ENCODE measurements at places on chromosomes 5 and 9.

DNA sequence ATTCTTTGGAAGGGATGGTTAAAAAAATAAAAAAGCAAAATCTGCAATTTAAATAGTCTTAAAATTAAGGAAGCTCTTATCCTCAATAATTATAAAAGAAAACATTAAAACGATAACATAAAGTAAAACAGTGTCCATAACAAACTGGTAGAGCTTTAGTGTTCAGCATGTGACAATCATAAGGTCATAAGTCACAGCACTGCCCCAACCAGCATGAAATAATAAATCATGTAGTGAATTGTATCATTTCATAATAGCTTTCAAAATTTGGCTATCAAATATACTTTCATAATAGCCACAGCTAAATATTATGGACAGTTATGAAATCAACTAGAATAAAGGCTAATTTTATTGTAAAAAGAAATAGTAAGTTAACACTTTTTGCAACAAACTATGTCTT is 10.0 kb downstream of the NR3C1 start:
- no peak for DNase-seq

DNA sequence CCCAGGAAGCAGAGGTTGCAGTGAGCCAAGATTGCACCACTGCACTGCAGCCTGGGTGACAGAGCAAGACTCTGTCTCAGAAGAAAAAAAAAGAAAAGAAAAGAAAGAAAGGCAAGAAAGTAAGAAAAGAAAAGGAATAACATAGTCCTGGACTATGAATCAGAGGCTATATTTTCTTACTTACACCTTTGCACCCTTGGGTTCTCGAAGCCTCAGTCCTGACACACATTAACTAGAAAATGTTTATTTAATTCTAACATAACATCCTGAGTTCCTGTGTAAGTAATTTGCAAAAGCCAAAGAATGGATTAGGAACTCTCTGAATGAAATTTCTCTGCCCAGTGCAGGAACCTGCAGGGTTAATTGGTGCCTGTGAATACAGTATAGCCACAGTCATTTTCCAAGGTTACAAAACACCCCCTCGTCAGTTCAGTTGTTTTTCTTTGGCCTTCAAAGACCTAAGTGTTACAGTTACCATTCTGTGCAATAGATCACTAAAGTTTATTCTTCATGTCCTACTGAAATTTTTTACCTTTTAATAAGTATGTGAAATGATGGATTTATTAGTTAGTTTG is 147.6 kb downstream of the SV2C start:
- no peak for DNase-seq

DNA sequence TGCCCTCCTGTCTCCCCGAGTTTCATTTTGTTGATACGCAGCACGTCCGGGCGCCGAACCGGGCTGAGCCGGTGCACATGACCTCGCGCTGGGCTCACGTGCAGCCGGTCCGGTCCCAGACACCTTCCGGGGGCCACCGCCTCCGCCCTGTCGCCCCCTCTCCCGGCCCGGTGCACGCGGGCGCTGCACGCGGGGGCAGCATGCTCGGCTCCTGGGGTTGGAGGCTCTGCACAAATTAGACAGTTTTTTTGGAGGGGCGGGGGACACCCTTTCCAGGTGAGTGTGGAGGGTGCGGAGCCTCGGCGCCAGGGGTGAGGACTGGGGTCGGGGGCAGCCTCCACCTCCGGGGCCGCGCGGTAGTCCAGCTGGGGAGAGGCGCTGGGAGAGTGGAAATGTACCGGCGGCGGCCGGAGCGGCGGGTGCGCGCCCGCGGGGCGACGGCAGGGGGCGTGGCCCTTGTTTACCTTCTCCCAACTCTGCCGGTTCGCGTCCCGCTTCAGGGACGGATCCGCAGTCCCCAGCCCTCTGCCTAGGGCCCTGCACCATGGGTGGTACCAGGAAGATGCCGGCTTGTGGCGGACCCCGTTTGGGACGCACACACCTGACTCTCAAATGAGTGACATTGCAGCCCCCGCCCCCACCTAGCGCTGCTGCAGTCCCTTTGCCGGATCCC is 1.1 kb downstream of the JADE2 start:
- DNase-seq: peak; percentile 59

DNA sequence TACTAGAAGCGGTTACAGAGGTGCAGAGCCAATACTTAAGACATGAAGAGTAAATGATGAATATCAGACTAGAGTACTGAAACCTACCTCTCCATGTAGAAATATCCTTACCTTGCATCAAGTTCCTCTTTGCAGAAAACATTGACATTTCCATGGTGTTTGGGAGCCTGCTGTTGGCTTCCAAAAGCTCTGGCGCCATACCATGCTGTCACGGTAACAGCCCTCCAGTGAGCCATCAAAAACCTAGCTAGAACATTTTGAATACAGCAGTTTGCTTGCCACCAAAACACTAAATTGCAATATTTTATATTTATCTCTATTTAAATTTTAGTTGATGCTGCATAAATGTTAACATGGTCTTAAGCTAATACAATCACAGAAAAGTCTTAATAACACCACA is 144.1 kb upstream of the LRRTM2 start:
- no peak for DNase-seq

- DNase-seq: no peak
Measured at GRCh38 chr5:81398741-81399140, 4.8 kb upstream of the ACOT12 start.

DNA sequence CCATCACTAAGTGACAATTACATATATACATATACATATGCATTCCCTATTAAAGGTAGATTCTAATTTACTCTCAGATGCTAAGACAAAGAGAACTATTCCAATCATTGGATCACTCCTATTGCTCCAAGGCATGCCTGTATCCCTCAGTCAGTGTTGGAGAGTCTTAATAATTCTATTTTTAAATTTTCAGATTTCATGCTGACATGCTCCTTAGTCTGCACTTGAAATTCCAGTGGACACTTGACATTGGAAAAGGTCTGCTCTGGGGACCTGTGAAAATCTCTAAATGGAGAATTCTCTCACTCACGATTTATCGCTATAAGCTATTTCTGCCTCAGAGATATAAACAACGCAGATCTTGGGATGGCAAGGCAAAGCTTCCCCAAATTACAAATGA is 3.9 kb upstream of the FUBP3 start:
- no peak for DNase-seq

GRCh38 chr9:105302728-105303127 is 58.3 kb downstream of the SLC44A1 start:
- no peak for DNase-seq

DNA sequence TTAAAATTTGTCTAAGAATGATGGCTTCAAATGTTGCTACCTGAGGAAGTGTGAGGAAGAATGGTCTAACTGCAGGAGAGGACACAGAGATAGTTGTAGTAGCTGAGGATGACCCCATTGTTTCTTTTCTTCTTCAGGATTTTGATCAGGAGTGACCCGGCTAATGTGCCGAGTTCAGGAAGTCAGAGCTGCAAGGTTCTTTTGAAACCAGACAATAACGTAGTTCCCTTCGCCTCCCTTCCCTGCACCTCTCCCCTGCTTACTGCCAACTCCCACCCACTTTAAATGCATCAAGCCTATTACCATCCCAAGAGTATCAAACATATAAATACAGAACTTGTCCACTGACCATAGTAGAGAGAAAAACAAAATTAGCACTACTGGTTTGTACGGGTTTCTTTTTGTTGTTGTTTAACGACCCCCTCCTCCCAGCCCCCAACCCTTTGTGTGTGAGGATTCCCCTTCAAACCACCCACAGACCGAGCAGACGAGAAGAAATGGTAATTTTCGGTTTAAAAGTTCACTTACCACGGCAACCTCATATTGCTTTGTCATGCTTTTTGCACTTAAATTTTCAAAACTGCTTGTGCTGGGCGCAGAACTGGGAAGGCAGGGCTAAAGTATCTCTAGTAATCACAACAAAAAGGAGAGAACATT is 23.5 kb upstream of the ELAVL2 start:
- DNase-seq: no peak

GRCh38 chr5:45642370-45642769 is 53.8 kb downstream of the HCN1 start:
- no peak for DNase-seq

DNA sequence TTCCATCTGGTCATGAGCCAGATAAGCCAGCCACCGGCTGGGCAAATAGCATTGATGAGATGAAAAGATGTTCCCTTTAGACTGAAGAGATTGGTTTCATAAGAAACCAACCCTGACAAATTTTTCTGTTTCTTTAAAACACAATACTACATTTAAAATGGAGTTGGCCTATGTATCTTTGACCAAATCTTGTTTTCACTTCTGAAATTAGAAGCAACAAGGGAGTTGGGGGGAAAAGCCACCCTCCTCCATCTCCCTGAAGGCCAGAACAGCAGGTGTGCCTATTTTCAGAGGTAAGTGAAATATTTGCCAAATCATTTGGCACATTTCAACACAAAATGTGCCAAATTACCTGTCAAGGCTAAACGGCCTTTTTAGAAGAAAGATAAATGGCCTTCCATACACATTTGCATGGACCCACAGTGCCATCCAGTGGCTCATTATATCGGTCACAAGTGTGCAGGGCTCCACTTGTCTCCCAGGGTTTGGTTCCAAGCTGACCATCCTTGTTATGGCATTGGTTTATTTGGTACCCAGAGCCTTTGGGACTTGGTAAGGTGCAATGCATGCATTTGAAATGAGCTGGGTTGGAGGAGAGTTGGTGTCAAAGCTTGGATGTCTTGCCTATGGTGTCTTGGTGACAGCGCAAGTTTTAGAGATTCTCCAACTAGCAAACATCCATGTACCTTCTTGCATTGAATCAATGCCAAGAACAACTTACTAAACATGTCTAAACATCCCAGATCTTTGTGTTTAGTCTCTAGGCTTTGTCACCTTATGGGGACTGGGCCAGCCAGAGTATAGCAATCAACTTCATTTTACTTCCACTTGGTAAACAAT is 372.0 kb upstream of the KIF2A start:
- DNase-seq: no peak

DNA sequence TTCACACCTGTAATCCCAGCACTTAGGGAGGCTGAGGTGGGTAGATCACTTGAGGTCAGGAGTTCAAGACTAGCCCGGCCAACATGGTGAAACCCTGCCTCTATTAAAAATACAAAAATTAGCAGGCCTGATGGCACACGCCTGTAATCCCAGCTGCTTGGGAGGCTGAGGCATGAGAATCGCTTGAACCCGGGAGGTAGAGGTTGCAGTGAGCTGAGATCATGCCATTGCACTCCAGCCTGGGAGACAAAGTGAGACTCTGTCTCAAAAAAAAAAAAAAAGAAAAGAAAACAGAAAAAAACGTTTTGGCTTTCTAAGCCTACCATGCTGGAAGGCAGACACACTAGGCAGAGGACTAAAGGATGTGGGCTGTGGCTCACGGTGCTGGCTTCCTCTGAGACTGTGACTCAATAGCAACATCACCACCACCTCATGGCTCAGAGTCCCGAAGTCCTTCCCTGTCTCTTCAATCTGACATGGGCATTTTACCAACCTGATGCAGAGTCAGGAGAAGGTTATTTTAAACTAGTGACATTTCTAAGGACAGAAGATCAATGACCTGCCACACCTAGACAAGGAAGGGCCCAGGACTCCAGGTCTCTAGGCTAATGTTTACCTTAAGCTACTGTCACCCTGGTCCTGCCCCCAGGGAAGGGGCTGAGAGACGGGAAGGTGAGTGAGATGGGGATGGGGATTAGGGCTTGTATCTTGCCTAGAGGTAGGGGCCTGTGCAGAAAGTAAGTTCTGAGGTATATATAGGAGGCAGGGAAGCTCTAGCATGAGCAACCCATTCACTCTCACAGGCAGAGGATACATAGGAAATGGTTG is 3.7 kb downstream of the ECSCR start:
- peak; percentile 75 for DNase-seq

DNA sequence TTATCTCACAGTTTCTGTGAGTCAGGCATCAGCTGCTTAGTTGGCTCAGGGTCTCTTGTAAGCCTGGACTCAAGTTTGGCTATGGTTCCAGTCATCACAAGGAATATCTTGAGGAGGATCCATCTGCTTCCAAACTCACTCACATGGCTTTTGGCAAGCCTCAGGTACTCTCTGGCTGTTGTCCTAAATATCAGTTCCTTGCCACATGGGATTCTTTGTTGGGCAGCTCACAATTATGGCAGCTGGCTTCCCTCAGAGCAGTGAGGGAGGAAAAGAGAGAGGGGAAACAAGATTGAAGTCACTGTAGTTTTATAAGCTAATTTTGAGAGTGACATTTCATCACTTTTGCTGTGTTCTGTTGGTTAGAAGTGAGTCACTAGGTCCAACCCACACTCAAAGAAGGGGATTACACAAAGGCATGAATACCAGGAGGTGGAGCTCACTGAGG is 144.5 kb downstream of the GCNT1 start:
- no peak for DNase-seq

- DNase-seq: no peak
Measured at GRCh38 chr5:1019001-1019905, 10.7 kb downstream of the NKD2 start.

DNA sequence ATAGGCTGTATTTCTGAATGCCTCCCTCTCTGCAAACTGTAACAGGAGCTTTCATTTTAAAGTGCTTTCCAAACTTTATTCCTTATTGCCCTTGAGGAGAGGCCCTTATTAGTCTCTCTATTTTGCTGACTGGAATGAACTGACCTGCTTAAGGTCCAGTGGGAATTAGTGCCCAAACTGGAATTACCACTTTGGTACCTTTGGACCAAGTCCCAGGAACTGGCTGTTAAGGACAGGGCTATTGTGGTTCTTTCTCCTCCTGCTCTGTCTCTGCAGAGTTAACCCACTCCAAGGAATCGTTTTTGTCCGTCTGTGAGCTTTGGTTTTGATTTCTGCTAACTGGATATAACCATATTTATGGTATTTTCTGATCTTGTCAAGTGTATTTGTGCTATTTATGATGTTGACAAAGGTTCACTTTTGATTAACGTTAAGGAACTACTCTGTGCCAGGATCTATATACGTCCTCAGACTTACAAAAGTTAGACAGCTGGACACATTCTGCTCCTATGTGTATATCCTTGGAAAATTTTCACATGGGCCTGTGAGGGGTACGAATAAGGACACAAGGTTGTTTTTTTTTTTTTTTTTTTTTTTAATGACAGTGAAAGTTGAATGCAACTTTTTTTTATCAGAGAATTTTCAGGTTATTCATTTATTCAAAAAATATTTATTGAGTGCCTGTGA is 189.1 kb upstream of the ANKRD55 start:
- no peak for DNase-seq

DNA sequence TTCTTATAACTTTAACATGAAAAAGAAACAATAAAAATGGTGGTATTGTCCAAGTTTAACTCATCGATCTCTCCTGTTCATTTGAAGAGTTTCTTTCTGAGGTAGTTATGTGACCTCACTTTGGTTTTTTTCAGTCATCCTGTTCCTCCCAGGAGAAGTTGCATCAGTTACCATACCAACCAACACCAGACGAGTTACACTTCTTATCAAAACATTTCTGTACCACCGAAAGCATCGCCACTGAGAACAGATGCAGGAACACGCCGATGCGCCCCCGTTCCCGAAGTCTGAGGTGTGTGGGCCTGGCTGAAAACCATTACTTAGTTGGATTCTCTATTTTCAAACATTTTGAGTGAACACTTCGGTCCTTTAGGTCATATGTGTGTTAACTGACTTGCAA is 96.3 kb downstream of the CD180 start:
- DNase-seq: no peak

GRCh38 chr9:4315582-4316215 is 15.8 kb upstream of the GLIS3 start:
- peak; percentile 73 for DNase-seq

- DNase-seq: no peak
Measured at GRCh38 chr5:154732212-154732611, 23.0 kb upstream of the LARP1 start.
